ENCODE measurements at places on chromosomes 11 and 22.

DNA sequence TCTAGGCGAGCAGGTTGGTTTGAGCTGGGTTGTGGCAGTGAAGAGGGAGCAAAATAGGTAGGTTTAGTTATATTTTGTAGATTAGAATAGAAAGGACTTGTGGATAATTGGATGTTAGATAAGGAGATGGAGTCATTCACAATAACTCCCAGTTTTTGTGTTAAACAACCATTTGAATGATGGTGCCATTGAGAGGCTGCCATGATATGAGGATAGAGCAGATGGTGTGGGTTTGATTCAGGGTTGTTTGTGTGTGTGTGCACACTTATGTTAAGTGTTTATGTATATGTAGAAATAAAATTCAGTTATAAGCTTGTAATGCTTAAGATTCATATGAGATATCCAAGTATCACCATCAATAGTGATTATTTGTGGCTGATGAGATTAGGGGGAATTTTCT, 166.6 kb downstream of the NXPE2 start:
- DNase-seq: no peak

DNA sequence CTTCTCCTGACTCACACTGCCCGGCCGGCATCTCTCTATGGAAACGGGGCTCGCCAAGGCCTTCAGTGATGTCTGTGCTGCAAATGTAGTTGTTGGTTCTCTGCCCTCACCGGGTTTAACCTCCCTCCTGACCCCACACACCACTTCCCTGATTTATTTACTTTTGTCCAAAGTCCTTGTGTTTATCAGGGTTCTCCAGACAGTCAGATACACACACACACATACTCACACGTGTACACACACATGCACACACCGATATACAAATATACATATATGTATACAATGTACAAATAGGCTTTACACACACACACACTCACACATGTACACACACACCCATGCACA, 647.0 kb downstream of the BRD1 start:
- no peak for DNase-seq

GRCh38 chr11:18721561-18722292, 4.3 kb downstream of the IGSF22 start:
- DNase-seq: no peak

- no peak for DNase-seq
These were observed 21.4 kb upstream of the ABCC8 start for GRCh38 chr11:17498058-17498457.

GRCh38 chr11:21604564-21604963, 588.3 kb upstream of the ANO5 start:
- no peak for DNase-seq

GRCh38 chr11:36719358-36720107, 121.5 kb upstream of the RAG2 start:
- DNase-seq: no peak

DNA sequence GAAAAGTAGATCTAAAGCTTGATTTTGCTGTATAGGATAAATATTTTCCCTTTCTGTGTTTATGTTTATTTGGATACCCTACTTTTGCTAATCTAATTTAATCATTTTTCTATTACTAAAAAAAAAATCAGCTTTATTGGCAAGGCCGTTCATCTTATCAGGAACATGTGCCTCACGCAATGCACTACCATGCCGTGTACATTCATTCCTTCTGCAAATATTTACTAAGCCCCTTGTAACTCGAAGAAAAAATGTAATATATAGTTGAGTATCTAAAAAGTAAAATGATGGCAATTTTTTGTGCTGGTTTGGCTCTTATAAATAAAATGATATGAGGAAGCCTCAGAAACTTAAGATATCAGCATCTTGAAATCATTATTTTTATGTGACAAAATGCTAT, 8.9 kb downstream of the UVRAG start:
- DNase-seq: no peak
